ENCODE measurements at places on chromosomes 5 and 9. TPM values are rescaled to one million over a fixed set of nuclear protein-coding genes. Genes with fewer than 3 reads are reported as not detected.

Gene RASEF
- total RNA-seq, result 0.07 TPM

Gene MSMP
- 0.43 TPM for total RNA-seq

Gene AQP7
- not detected for total RNA-seq

Gene PDZD2
- 0.46 TPM for total RNA-seq

Gene GABBR2
- 0.46 TPM for total RNA-seq

Gene PPP2R2B
- total RNA-seq, result 0.66 TPM

Gene HTR1A
- not detected for total RNA-seq

Gene RMND5B
- total RNA-seq, result 30.0 TPM

Gene BSPRY
- total RNA-seq, result 0.07 TPM

Gene SPATA31C1
- total RNA-seq, result not detected

Gene GFRA3
- total RNA-seq, result 0.03 TPM

Gene TRIM52
- 10.6 TPM for total RNA-seq

Gene WDR38
- not detected for total RNA-seq

Gene TOR1A
- total RNA-seq, result 39.6 TPM

Gene CNTFR
- total RNA-seq, result not detected

Gene WHRN
- total RNA-seq, result 1.6 TPM

Gene DNM1
- total RNA-seq, result 1.9 TPM

Gene FST
- 189 TPM for total RNA-seq

Gene IFNB1
- total RNA-seq, result not detected

Gene PRRT1B
- not detected for total RNA-seq

Gene KIF4B
- total RNA-seq, result under 0.01 TPM
